Cardiac fibroblast (primary cell): ENCODE measurements at places on chromosomes 7 and 10.

DNA sequence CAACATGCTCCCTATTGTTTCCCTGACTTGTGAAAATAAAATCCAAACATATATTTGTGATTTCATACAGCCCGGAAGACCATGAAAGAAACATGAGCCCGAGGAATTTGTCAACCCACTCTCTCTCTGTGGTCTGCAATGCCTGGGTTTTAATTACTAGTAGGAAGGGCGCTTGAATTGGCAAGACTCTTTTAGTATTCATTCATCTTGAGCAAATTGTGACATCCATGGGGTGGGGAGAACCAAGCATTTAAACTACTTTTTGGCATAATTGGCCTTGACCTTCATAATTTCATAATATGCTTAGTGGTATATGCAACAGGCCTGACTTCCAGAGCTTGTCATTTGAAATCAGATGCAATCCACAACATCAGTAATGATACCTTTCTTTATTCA is 142.4 kb upstream of the BMPER start:
- DNase-seq, result no peak

DNA sequence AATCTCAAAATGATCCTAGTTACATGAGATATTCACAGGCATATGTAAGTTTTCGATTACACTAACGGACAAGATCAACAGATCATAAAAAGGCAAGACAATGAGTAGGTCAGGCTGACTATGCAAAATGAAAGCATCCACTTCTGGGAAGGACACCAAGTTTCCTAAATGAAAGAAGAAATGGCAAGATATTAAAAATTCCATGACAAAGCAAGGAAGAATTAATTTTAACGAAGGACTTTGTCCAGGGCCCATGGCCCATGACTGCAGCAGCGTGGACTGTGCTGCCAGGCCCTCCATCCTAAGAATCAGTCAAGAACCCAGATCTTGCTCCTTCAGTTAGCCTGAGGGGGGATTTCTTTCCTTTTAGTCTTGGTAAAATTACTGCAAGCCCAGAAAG is 182.4 kb upstream of the FRMD4A start:
- DNase-seq, result no peak

- no peak for DNase-seq
Observed at GRCh38 chr7:15609287-15609686, 47.5 kb upstream of the AGMO start.

GRCh38 chr7:38819463-38819862 is 89.5 kb downstream of the VPS41 start:
- DNase-seq, result no peak

DNA sequence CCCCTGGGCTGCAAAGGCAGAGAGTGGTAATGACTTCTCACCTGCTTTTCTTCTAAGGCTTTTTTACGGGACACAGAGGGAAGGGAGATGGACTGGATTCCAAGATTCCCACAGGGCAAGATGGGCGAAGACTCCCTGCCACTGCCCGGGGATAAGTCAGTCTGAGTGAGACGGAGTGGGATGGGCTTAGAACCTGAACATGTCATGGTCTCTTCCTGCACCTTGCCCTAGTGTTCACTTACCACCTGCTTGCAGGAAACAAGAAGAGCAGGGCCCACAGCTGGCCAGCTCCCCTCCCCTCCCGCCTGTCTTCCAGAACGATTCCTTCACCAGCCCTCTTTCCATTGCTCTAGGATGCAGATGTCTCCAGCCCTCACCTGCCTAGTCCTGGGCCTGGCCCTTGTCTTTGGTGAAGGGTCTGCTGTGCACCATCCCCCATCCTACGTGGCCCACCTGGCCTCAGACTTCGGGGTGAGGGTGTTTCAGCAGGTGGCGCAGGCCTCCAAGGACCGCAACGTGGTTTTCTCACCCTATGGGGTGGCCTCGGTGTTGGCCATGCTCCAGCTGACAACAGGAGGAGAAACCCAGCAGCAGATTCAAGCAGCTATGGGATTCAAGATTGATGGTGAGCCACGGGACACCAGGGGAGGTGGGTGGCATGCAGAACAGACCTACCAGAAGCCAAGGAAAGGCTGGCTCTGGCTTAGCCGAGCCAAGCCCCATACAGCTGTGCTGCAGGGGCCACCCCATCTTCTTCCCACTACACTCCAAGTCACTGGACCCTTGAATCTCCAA is 1.3 kb downstream of the SERPINE1 start:
- DNase-seq, result peak; percentile 71

- DNase-seq, result no peak
Observed at GRCh38 chr7:46625032-46625431, 704.0 kb upstream of the IGFBP3 start.

GRCh38 chr7:35319606-35320005 is 65.7 kb upstream of the TBX20 start:
- no peak for DNase-seq

DNA sequence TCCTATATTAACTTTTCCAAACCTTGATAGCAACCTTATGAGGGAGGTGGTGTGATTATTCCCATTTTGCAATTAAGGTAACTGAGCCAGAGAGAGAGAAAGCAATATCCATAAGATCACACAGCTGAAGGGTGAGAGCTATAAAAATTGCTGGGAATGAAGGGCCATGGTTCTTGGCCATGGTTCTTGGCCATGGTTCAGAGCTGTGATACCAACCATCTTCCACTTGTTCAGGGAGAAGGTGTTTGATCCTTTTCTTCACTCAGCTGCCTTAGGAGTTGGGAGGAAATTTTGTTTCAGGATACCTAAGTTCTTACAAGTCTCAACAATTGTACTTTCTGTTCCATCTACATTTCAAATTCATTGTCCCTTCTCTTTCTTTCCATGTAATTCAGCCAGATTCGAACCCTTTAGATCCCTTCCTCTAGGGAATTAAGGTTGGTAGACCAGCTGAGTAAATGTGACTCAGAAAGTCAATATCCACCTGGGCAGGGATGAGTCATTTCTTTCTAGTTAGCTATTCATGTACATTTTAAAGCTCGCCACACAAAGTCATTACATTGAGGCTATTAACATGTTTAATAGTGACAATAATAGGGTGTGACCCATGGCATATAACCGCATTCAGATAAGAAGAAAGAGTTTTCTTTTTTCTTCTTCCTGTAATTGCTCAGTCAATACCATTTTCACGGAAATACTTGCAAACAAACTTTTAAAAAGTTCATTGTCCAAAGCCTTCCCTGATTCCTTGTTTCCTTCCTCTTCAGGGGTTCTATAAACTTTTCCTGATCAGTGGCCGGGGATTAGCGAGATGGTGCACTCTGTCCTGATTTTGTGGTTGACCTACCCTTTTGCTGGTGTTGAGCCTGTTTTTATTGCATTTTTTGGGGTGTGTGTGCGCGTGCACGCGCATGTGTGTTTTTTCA is 143.4 kb downstream of the TCF7L2 start:
- no peak for DNase-seq

GRCh38 chr7:78149787-78150186 is 351.2 kb downstream of the PHTF2 start:
- peak; percentile 64 for DNase-seq

DNA sequence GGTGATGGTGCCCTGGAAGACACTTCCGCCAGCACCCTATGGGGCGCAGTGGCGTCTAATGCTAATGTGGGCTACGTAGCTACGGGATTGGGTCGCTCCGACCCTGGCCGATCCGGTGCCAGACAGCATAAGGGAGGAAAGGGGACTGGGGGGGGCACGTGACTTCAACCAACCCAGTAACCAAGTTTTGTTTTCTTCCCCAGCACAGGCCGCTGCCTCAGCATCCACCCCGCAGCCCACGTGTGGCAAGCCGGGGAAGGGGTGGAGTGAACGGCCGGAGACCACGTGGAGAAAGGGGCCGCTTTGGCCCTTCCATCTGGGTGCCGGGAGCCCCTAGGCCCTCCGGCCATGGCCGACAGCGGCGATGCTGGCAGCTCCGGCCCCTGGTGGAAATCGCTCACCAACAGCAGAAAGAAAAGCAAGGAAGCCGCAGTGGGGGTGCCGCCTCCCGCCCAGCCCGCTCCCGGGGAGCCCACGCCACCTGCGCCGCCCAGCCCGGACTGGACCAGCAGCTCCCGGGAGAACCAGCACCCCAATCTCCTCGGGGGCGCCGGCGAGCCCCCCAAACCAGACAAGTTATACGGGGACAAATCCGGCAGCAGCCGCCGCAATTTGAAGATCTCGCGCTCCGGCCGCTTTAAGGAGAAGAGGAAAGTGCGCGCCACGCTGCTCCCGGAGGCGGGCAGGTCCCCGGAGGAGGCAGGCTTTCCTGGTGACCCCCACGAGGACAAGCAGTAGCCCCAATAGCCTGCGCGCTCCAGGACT is 2.5 kb downstream of the PRR15 start:
- peak; percentile 47 for DNase-seq

- DNase-seq, result peak; percentile 83
Observed at GRCh38 chr10:26486304-26486703, 48.2 kb downstream of the APBB1IP start.

DNA sequence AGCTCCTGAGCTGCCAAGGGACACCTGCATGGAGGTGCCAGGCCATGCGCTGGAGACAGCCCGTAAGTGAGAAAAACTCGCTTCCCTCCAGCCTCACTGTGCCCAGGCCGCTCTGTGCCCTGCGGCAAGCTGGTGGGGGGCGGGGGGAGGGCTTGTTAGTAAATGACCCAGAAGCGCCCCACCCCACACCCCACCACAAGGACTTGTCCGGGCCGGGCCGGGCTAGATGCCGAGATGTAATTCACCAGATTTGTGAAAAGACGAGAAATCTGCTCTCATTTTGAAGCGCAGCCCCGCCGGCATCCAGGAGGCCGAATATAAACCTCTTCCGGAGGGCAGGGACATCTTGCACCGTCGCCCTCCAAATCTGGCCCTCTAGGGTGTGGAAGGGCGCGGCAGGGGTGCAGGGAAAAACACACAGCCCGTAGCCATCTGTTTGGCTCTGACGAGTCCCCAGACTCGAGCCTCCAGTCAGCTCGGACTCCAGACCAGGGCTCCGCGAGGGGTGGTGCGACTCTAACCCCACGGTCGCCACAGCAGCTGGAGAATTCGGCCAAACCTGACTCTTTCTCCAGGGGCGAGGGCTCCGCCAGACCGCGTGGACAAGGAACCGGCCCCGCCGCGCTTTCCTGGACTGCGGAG is 14.8 kb downstream of the TLX1 start:
- no peak for DNase-seq

DNA sequence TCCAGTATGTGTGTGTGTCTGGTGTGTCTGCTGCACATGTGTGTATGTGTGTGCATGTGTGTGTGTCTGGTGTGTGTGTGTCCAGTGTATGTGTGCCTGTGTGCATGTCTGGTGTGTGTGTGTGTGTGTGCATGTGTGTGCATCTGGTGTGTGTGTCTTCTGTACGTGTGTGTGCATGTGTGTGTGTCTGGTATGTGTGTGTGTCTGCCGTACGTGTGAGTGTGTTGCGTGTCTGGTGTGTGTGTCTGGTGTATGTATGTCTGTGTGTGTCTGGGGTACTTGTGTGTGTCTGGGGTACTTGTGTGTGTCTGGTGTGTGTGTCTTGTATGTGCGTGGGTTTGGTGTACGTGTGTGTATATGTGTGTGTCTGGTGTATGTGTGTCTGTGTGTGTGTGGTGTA is 289.1 kb upstream of the SHH start:
- DNase-seq, result no peak

GRCh38 chr10:107546284-107546683 is 381.8 kb upstream of the SORCS1 start:
- peak; percentile 93 for DNase-seq

- DNase-seq, result no peak
Observed at GRCh38 chr7:80771523-80771922, 133.1 kb downstream of the CD36 start.

DNA sequence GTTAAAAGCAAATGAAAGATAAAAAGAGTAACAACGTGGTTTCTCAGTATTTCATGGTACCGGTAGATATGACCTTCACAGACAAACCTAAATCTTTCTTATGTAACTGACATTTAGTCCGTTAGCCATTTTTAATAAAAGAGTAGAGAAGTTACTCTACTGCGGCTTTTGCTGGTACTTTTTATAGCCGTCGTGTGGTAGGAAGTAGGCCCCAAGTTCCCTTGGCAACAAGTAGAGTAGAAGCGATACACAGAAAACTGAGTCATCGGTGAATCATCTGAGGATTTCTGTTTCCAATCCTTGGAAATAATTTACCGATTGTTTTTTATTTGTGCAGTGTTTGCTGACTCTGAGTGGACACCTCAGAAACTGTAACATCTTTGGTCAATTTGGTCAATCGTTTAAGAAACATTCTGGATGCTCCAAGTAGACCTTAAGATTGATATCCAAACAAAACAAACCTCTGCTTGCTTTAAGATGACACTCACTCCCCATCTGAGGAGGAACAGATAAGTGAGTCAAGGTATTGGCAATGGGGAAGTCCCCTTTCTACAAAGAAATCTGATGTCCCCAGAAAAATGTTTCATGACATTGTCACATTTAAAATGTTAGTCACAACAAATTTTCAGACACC is 63.9 kb upstream of the AHR start:
- peak; percentile 96 for DNase-seq

DNA sequence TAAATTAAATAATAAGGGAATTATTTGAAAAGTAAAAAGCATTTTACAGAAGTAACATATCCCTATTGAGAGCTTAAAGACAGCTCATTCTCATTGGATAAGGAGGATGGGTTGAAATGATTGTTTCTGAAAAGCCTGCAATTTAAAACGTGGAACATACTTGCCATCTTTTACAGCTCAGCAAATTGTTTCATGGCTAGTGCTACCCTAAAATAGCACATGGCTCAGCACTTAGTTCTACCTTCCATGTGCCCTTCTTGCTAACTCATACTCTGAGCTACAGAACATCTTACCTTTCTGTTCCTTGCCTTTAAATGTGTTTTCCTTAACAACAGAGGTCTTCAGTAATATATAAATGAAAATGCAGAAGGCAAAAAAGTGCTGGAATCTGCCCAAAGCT is 8.6 kb downstream of the SEMA3C start:
- no peak for DNase-seq

GRCh38 chr7:100275120-100275519 is 32.4 kb upstream of the SPDYE3 start:
- DNase-seq, result no peak

DNA sequence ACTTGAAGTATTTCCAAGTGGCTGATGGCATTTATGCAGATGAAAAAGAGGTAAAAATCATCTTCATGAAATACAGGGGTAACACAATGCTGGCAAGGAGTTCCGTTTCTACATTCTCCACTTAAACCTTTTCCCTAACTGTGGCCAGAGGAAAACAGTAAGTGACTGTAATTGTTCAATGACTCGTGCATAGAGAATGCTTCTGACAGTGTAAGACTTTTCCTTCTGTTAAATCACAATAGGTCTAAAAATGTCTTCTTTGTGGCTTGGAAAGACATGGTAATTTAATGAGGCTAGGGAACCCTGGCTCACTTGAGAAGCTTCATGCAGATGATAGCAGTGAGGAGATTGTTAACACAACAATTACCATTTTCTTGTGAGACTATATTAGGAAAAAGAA is 50.3 kb upstream of the RSU1 start:
- peak; percentile 67 for DNase-seq

DNA sequence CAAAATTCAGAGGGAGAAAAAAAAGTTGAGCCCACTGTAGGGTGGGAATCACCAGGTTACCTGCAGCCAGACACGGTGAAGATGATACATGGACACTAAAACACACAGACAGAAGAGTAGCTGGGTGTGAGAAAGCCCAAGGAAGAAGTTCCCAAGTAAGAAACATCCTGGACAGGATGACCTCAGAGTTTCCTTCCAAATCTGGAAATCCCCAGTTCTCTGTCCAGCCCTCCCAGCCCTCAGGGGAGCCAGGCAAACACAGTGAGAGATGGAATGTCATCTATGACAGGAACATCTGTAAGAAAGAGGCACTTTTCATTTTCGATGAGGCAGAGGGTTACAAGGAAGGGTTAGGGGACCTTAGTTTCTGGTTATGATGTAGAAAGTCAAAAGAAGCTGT is 125.1 kb upstream of the LYZL1 start:
- peak; percentile 39 for DNase-seq
